ENCODE measurements at places on chromosomes 6 and 20.

DNA sequence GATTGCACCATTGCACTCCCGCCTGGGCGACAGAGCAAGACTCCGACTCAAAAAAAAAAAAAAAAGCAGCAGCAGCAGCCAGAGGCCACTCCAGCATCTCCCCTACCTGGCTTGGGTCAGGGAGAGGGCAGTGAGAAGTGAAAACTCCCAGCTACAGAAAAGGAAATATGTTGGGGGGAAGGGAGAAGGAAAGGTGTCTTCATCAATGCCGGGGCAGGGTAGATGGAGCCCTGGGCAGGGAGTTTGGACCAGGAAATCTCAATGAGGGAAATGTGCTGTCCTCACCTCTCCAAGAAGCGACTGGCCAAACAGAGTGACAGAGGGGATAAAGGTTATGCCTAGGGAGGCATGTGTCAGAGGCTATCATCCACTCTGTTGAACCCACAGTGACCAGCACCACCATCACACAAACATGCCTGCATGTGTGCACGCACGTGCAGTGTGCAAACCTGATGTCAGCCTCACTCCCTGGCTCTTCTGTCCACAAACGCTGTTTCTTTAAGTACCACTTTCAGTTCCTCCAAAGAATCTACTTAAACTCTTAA lies 887 bp upstream of the AIF1 start:
- DNase-seq = no peak

DNA sequence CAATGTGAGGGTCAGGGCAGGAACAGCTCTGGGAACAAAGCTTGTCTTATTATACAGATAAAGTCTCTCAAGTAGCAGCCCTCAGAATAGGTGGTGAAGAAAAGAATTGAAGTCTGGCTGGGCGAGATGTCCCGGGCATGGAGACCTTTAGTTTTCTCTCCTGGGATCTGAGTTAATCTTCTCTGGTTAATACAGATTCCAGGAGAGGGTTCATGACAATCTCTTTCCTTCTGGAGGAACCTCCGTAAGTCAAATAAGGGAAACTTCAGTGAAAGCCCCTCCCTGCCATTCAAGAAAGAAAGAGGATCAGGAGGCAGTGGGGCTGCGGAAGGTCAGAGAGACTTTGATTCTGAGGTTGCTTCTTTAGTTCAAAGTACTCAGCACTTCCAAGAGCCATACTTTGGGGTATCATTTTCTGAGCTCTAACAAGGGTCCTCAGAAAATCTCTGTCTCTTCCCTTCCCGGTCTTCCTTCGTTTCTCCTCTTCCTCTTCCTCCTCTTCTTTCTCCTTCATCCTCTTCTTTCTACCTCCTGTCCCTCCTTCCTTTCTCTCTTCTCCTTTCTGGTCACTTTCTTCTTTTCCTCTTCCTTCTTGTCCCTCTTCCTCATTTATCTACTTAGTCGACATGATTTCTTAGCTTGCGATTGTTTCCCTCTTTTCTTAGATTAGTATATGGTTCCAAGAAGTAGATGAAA lies 4.6 kb upstream of the ZNF184 start:
- DNase-seq = no peak

DNA sequence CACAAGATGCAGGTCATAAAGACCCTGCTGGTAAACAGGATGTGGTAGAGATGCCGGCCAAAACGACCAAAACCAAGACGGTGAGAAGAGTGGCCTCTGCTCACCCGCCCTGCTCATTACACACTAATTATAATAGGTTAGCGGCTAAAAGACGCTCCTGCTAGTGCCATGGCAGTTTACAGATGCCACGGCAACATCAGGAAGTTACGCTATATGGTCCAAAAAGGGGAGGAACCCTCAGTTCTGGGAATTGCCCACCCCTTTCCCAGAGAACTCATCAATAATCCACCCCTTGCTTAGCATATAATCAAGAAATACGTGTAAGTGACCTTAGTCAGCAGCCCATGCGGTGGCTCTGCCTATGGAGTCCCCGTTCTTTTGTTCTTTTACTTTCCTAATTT lies 17.6 kb downstream of the BHLHE23 start:
- no peak for DNase-seq

DNA sequence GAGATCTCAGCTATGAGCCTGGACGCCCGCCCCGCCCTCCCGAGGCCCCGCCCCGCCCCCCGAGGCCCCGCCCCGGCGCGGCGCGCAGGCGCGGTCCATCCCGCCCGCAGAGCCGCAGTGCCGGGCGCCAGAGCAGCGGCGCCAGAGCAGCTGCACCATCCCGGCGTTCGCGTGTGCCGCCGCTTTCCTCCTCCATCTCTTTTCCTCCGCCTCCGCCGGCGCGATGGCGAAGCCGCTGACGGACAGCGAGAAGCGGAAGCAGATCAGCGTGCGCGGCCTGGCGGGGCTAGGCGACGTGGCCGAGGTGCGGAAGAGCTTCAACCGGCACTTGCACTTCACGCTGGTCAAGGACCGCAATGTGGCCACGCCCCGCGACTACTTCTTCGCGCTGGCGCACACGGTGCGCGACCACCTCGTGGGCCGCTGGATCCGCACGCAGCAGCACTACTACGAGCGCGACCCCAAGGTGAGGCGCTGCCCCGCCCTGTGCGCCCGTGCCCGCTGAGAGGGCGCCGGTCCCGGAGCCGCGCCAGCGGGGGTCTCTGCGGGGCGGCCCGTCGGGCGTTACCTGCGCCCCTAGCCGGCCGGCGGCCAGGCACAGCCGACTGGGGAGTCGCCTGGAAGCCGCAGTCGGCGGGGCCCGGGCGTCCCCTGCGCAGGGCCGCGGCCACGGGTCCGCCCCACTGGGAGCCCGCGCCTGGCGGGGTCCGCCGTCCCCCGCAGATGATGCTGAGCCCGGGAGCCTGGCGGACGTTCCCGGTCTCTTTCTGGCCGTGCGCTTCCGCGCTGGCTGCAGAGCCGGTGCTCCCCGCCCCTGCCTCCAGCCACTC lies at the start of gene PYGB:
Gene PYGB, plus strand, starts transcription at position 130 of the 830 bp plus-strand sequence. Its CDS starts 94 bp downstream, at position 224.
- DNase-seq = peak; percentile 68

GRCh38 chr20:5835321-5835821 lies 85.2 kb downstream of the SHLD1 start:
- no peak for DNase-seq

GRCh38 chr6:40427196-40427595 lies 160.0 kb downstream of the LRFN2 start:
- DNase-seq = no peak

DNA sequence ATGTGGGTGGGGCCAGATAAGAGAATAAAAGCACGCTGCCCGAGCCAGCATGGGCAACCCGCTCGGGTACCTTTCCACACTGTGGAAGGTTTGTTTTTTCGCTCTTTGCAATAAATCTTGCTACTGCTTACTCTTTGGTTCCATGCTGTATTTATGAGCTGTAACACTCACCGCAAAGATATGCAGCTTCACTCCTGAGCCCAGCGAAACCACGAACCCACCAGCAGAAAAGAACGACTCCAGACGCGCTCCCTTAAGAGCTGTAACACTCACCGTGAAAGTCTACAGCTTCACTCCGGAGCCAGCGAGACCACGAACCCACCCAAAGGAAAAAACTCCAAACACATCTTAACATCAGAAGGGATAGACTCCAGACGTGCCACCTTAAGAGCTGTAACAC lies 76.7 kb downstream of the TFAP2A start:
- no peak for DNase-seq

- no peak for DNase-seq
Observed at GRCh38 chr6:139433631-139434419, 59.4 kb upstream of the CITED2 start.

DNA sequence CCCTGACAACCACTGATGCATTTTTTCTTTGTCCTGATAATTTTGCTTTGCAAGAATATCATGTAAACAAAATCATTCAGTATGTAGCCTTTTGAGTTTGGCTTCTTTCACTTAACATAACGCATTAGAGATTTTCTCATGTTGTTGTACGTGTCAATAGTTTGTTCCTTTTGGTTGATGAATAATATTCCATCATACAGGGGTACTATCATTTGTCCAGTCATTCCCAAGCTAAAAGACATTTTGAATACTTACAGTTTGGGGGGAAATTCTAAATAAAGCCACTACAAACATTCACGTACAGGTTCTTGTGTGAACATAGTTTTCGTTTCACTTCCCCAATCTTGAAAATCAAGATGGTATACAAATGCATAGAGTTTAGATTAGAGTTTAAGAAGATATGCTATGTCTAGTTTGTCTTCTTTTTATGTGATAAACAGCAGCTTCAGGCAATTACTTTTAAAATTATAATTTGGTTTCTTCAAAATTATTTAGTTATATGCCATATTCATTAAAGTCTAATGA lies 5.2 kb downstream of the HAO1 start:
- DNase-seq = no peak

GRCh38 chr20:20448881-20449280 lies 81.0 kb downstream of the INSM1 start:
- DNase-seq = no peak

DNA sequence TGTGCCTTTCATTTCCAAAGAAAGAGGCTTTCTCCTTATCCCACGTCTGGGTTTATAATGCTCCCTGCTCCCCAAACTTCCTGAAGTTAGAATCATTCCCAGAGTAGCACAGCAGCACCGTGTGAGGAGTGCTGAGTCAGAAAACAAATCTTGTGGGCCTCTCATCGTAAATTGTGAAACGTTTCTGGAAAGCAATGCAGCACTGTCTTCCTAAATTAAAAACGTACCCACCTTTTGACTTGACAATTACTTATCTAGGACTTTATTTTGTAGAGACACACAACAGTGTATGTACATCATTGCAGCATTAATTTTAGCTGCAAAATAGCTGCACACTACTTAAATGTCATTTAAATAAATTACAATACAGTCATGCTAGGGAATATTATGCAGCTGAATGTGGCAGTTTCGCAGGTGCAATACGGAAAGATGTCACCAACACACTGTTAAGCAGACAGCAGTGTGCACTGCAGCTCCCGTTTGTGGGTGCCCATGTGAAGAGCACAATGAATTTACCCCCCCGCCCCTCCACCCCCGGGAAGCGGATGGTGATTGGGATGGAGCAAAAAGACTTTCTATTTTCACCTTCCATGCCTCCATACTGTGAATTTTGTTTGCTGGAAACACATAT lies 30.8 kb downstream of the RRBP1 start:
- DNase-seq = no peak

- DNase-seq = no peak
Observed at GRCh38 chr6:43465948-43466347, 10.6 kb upstream of the DLK2 start.

GRCh38 chr6:138007014-138007472 lies 100.2 kb downstream of the PERP start:
- DNase-seq = no peak

GRCh38 chr6:119584088-119584487 lies 234.5 kb upstream of the MAN1A1 start:
- no peak for DNase-seq

- DNase-seq = no peak
Observed at GRCh38 chr6:223136-223535, 69.2 kb upstream of the DUSP22 start.

- DNase-seq = no peak
Observed at GRCh38 chr20:3283222-3283820, 44.3 kb upstream of the SLC4A11 start.

GRCh38 chr6:46491628-46492547 lies 639 bp upstream of the RCAN2 start:
- peak; percentile 9 for DNase-seq
